Foreskin keratinocyte (primary cell): ENCODE measurements at places on chromosomes 13 and 19.

DNA sequence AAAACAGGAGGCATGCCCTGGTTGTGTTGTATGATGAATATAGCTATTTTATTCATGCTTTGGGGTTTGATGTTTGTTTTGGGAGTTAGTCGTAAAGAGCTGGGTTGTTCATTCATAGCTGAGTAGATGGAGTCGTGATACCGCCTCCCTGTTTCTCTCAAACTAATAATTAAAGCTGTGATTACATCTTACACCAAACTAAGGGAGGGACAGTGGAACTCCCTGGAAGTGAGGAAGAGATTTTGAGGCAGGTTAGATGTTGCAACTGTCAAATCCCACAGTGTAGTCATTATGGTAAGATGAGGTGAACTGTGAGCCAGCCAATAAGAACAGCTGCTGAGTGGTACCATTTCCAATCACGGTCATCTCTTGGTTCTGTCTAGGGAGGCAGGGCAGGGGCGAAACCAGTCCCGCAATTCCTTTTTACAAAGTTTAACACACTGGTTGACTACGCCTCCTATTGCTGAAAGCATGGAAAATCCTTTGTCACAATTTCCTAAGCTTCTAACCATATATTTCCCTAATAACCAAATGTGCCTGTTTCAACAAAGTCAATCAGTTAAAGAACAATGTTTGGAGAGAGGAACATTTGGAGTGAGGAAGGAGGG is 207.6 kb upstream of the SERP2 start:
- no peak for DNase-seq

DNA sequence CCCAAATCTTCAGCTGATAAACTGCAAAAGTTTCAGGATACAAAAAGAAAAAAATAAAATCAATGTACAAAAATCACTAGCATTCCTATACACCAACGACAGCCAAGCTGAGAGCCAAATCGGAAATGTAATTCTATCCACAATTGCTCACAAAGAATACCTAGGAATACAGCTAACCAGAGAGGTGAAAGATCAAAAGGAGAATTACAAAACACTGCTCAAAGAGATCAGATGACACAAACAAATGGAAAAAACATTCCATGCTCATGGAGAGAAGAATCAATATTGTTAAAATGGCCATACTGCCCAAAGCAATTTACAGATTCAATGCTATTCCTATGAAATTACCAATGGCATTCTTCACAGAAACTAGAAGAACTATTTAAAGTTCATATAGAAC is 29.5 kb downstream of the NLRP11 start:
- DNase-seq = no peak

- DNase-seq = no peak
Observed at GRCh38 chr19:41937525-41938468, 9.5 kb upstream of the ERFL start.

DNA sequence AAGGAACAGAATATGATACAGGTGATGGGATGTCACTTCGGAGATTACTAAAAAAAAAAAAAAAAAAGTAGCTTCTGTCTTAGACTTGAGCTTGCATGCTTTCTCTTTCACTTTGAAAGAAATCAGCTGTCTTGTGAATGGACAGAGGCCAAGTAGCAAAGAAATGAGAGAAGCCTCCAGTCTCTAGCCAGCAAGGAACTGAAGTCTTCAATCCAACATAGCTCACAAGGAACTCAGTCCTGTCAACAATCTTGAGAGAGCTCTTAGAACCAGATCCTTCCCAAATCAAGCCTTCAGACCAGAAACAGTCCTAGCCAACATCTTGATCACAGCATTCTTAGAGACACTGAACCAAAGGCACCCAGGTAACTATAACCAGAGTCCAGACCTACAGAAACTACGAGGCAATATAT is 7.7 kb downstream of the N4BP2L2 start:
- DNase-seq = peak; percentile 7

DNA sequence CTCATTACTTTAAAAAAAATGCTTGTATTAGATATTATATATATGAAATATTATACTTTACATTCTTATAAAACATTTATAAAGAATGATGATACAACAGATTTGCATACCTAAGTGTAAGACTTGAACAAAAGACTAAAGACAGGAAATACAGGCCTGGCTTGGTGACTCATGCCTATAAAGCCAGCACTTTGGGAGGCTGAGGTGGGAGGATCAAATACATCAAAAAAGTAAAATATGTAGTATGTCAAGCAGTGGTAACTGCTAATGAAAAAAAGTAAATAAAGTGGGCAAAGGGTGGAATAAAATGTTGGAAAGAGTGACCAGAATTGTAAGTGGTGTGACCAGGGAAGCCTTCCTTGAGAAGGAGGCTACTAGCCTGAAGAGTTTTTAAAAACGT is 133.7 kb downstream of the GGACT start:
- peak; percentile 46 for DNase-seq

DNA sequence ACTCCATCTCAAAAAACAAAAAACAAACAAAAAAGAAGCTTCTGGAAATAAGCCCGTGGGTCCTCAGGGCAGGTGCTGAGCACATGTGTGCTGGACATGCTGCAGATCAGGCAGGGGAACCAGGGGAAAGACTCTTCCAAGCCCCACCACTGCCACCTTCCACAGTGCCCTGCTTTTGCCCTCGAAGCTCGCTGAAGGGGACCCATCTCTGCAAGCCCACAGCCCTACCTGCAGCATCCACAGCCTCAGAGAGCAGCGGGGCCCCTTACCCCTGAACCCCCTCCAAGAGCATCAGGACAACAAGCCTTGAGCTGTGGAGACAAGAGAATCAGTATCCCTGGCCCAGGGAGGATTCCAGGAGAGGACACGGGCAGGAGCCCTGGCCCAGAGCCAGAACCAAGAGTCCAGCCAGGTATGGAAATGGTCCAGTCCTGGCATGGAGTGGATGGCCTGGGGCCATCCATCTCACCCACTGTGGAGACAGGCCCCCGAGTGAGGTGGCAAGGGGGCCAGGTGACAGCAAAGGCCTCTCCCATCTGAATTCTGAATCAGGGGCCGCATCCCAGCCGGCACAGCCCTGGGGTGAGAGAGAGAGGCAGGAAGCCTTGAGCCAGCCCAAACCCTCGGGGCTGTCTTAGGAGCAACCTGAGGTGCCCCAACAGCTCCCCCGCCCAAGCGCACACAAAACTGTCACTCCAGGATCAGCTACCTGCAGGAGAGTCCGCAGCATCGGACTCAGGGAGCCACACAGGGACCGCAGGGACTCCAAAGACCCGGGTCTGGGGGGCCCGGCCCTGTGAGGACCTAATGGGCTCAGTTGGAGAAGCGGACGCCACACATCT is 51.8 kb upstream of the TPM4 start:
- no peak for DNase-seq

- no peak for DNase-seq
Observed at GRCh38 chr19:10815969-10816644, 19.9 kb downstream of the TMED1 start.

GRCh38 chr13:41332829-41333228 is 21.8 kb downstream of the NAA16 start:
- no peak for DNase-seq

GRCh38 chr13:45137526-45137925 is 17.2 kb downstream of the GTF2F2 start:
- DNase-seq = no peak

- DNase-seq = no peak
Observed at GRCh38 chr19:35478794-35479677, 11.2 kb downstream of the KRTDAP start.

- no peak for DNase-seq
Observed at GRCh38 chr13:27261396-27261795, 9.2 kb upstream of the RASL11A start.

DNA sequence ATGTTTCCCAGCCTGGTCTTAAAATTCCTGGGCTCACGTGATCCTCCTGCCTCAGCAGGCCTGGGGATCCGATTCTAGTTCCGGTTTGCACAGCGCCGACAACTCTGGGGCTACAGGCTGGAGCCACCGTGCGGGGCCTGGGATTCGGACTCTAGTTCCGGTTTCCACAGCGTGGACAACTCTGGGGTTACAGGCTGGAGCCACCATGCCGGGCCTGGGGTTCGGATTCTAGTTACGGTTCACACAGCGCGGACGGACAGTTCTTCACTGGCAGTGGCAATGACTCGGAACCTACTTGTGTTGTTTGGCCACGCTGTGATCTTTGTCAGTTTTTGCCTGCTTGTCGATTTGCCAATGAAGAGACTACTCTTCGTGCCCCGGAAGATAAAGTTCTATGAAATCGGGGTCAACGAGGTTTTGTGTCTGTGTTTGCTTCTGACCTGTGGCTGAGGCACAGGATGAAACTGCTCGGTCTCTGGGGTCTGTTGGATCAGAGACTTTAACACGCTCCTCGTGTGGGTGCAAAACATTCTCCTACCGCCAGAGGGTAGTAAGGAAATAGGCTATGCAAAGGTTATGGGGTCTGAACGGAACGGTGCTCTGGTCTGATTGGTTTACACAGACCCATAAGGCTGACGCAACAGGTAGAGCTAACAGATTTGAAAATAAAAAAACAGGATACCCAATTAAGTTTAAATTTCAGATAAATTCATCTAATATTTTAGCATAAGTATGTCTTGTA is 12.1 kb upstream of the ZSCAN1 start:
- DNase-seq = no peak

DNA sequence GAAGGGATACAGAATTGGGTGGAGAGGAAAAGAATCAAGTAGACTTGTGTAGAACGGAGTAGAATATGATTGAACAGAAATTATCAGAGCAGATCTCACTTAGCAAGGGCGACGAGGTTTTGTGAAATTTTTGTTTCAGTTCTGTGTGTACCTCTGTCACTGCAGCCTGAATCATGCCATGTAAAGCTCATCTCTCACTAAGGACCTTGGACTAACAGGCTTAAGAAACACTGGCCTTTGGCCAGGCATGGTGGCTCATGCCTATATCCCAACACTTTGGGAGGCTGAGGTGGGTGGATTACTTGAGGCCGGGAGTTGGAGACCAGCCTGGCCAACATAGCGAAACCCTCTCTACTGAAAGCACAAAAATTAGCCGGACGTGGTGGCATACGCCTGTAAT is 62.6 kb downstream of the MYH14 start:
- no peak for DNase-seq

- peak; percentile 42 for DNase-seq
Observed at GRCh38 chr13:82698383-82698782, 1183.9 kb downstream of the SLITRK1 start.
